Forelimb muscle (tissue), 1 donor: ENCODE measurements at places on chromosomes 6 and 20. TPM values are rescaled to one million over a fixed set of nuclear protein-coding genes. Genes with fewer than 3 reads are reported as not detected.

DNA sequence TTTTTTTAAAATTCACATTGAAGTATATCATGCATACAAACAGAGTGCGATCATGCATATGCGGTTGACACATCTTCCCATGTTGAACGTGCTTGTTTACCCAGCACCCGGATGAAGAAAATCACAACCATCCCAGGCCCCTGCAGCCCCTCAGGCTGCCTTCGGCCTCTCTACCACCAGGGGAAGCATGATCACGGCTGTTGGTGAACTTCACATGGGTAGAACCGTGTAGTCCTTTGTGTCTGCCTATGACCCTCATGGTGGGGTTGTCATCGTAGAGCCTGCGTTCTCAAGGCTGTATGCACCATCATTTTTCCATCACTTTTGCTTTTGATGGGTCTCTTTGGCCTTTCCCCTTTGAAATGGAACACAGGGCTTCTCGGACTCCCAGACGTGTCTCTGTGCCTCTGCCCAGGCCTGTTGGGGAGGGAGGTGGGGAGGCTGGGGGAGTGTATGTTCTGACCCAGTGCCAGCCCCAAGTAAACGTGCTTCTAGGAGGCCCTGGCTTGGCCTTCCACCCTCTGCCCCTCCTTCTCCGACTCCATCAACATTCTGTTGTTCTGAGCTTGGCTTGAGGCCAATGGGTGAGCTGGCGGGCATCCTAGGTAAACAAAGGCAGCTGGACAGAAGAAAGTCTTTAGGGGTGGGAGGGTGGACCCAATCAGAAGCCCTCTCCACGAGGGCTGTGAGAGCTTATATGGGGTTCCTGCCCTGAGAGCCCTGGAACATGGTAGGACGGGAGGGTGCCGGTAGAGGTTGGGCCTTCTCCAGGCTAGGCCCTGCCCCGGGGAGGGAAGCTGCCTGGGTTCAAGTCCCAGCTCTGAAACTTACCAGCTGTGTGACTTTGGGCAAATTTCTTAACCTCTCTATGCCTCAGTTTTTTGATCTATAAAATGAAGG is 39.7 kb downstream of the TGM2 start:
- no peak for DNase-seq

DNA sequence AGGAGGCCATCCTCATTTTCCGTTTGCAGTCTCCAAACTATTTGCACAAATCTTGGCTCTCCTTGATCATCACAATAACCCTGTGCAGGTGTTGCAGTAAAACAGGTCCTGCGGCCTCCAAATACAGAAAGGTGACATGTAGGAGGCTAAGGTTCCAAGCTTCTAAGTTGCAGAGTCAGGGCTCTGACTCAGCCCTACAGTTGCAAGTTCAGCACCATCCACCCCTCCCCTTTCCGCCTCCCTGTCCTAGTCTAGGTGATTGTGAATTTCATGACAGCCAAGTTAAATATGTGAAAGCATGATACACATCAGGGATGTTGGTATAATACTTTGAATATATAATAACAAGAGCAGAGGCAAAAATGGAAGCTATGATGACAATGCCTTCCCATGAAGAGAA is 317.3 kb upstream of the CDH4 start:
- no peak for DNase-seq

DNA sequence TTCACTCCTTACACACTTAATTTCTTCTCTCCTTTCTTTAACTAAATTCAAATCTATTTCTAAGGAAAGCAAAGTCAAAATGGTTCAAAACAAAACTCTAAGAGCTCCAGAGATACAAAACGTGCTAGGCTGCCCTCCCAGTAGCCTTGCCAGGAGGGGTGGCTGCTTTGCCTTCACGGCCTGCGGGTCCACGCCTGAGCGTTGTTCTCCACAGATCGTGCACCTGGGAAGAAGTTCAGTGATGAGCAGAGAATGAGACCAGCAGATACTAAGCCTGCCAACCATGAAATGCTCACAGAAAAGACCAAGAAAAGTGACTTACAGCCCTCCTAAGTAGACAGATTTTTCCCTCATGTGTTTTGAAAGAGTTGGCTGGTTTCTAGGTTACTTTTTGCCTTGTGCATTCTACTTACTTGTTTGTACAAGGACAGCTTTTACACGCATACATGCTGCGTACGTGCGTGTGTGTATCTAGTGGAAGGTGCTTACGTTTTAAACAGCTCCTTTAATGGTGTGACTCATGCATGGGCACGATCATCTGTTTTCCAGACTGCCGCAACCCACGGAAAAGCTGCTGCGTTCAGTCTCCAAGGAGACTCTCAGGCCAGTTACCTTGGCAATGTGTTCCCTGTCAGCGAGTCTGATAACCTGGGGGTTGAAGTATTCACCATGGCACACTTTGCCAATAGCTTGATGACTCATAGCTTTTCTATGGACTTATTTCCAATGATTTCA is 32.4 kb upstream of the PBOV1 start:
- DNase-seq: no peak

DNA sequence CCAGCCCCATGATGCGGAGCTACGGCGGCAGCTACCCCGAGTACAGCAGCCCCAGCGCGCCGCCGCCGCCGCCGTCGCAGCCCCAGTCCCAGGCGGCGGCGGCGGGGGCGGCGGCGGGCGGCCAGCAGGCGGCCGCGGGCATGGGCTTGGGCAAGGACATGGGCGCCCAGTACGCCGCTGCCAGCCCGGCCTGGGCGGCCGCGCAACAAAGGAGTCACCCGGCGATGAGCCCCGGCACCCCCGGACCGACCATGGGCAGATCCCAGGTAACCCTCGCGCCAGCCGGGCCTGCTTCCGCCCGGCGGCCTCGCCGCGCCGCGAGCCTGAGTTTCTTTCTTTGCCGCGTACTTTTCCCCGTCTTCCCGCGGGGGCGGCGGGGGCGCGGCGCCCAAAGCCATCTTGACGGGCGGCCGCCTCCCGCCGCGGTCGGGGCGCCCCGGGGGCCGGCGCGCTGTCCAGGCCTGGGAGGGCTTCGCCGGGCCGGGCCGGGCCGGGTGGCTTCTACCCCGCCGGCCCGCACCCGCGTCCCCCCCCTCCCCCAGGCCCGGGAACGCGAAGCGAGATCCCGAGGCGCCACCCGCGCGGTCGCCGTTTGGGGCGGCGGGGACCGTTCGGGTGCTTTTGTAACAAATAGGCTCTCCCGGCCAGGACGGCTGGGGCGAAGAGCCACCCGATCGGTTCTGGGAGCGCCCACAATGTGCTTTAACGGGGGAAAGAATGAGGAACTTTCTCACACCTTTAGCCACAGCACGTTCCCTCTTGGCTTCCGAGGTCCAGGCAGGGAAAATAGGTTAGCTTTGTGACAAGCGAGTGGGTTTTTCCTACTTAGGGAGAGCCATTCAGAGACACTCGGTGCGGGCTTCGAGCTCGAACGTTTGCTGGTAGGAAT is 2.3 kb downstream of the ARID1B start:
- no peak for DNase-seq

TTBK1 gene
- 0.04 TPM for polyA plus RNA-seq
